GM12892 (cell line): ENCODE measurements at places on chromosomes 2 and 18.

GRCh38 chr2:5227062-5227699 lies 465.0 kb upstream of the SOX11 start:
- DNase-seq = no peak

GRCh38 chr2:55416786-55417568 lies 2.7 kb downstream of the CCDC88A start:
- DNase-seq = no peak

DNA sequence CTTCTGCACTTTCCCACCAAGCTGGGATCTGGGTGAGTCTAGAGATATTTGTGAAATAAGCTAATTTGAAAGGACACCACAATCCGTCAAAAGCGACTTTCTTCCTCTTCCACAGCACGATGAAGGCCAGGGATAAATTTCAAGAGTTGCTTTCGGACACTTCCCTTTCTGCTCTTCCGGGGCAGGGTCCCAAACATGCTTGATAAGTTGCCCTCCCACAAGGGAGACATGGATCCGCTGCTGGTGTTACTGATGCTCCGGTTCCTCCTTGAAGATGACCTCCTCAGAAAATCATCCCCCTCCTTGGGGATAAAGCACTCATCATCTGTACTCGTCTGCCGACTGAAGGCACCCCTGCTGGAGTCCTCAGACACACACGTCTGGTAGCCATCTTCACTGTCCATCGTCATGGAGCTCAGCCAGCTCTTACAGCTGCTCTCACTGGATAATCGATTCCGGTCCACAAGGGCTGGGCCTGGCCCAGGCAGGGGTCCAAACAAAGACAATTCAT lies 28.2 kb downstream of the CYTIP start:
- no peak for DNase-seq

- DNase-seq = no peak
Measured at GRCh38 chr2:230330725-230331124, 3.7 kb downstream of the SP140L start.

DNA sequence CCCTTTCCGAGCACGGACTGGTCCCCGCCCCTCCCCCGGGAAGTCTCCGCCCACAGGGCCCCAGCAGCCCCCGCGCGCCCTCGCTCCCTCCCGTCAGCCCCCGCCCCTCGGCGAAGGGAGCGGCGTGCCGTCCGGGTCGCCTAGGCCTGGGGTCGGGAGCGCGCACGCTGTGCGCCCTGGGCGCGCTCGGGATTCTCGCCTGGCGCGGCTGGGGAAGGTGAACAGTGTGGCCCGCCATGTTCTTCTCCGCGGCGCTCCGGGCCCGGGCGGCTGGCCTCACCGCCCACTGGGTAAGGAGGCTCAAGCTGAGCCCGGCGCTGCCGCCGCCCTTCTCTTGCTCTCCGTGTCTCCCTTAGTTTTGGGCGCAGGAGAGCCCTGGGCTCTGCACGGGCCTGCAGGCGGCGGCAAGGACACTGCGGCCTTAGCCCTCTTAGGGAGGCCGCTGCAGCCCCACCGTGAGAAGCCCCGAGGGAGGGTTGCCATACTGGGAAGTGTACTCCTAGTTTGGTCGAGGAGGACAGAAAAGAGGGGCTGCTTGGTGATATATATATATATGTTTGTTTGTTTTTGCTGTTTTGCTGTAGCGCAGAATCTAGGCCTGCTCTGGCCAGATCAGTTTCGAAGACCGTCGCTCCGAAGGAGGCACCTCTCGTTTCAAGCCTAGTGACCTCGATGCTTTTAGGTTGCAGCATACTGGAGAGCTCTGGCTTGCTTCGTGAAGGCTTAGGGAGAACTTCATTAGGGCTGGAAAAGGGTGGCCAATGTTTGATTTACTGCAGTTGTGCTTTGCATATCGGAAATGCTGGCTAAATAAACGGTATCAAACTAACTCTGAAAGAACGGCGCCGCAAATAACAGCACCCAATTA lies at the start of gene NDUFV2:
Gene NDUFV2, plus strand, starts transcription at position 192 of the 868 bp plus-strand sequence. Its CDS starts 45 bp downstream, at position 237.
- peak; percentile 92 for DNase-seq

GRCh38 chr2:101846973-101847372 lies 144.8 kb upstream of the IL1R2 start:
- DNase-seq = no peak

DNA sequence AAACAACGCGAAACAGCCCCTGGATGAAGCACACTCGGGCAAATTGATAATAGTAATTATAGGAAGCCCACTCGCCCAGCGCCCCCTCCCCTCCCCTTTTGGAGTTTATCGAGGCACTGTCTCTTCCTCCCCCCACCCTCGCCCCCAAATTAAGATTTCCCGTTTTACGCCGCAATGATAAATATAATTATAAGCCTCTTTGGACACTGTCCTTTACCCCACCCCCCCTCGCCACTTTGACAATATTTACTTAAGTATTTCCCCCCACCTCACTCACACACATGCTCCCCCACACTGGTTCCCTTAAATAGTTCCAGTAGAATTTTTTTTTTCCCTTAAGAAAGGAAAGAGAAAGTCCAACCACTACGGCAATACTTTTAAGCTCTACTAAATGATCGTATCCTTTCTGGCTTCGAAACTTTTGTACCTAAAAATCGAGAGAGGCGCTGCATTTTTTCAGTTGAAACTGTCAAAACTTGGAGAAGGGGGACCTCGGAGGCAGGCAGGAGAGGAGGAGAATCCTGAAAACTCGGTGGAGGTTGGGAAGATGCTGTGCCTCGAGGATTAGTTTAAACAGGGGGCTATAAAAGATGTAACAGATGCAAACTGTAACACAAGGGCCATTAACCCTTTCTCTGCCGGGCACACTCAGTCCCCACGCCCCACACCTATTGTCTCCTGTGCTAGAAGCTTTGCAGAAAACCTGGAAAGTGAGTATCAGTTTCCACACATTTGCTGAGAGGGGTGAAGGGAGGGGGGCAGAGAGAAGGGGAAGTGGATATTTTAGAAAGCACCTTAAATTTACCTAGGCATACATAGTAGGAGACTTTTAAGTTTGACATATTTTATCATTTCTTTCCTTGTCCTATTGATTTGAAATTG lies 1.8 kb downstream of the ZEB2 start:
- DNase-seq = no peak

GRCh38 chr2:241505086-241505780 lies 3.2 kb downstream of the STK25 start:
- no peak for DNase-seq

GRCh38 chr2:96538487-96539214 lies 2.1 kb downstream of the ARID5A start:
- DNase-seq = no peak

DNA sequence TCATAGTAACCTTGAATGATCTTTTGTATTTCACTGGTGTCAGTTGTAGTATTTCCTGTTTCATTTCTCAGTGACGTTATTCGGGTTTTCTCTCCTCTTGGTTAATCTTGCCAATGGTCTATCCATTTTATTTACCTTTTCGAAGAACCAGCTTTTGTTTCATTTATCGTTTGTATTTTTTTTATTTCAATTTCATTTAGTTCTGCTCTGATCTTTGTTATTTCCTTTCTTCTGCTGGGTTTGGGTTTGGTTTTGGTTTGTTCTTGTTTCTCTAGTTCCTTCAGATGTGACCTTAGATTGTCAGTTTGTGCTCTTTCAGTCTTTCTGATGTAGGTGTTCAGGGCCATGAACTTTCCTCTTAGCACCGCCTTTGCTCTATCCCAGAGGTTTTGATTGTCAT lies 36.7 kb downstream of the SP140 start:
- DNase-seq = no peak

GRCh38 chr2:138531913-138532312 lies 30.3 kb downstream of the SPOPL start:
- no peak for DNase-seq

- no peak for DNase-seq
Measured at GRCh38 chr2:32743480-32744236, 115.8 kb downstream of the TTC27 start.
